Astrocyte (in vitro differentiated cells and primary cell): ENCODE measurements at places on chromosomes 1 and 21.

DNA sequence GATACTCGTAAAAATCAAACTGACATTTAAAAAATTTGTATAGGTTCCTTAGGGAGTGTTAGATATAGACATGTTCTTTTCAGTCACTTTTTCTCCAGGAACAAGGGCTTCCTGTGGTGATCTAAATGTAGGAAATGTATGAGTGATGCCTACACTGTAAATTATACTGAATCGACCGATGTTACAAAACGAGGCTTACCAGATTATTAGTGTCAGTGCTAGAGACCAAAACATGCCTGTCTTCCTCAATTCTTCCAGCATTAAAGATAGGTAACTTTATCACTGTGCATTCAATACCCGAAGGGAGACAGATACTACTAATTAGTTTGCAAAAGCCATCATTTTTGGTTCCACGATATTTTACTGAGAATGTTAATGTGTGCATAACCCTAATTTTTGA lies 86.1 kb downstream of the BRINP3 start:
- no peak for DNase-seq
- H3K4me1 ChIP-seq: no peaks in the 10 kb centered on the region
- H3K27me3 ChIP-seq: no peaks in the 10 kb centered on the region
- no peak overlapping the region for H3K27ac ChIP-seq
- H3K4me3 ChIP-seq: no peak overlapping the region

GRCh38 chr1:41856944-41857285 lies 61.8 kb downstream of the HIVEP3 start:
- H3K36me3 ChIP-seq: no peaks in the 10 kb centered on the region
- no peaks in the 10 kb centered on the region for H3K27me3 ChIP-seq
- peak; percentile 74 for DNase-seq
- no peak overlapping the region for H3K4me3 ChIP-seq
- peaks cover 32% of the 10 kb centered on the region for H3K4me1 ChIP-seq

GRCh38 chr1:245751116-245751515 lies 596.3 kb downstream of the KIF26B start:
- peaks cover 11% of the 10 kb centered on the region for H3K4me1 ChIP-seq
- H3K36me3 ChIP-seq: no peaks in the 10 kb centered on the region
- no peak overlapping the region for H3K27ac ChIP-seq
- no peak overlapping the region for H3K4me3 ChIP-seq
- no peaks in the 10 kb centered on the region for H3K27me3 ChIP-seq

DNA sequence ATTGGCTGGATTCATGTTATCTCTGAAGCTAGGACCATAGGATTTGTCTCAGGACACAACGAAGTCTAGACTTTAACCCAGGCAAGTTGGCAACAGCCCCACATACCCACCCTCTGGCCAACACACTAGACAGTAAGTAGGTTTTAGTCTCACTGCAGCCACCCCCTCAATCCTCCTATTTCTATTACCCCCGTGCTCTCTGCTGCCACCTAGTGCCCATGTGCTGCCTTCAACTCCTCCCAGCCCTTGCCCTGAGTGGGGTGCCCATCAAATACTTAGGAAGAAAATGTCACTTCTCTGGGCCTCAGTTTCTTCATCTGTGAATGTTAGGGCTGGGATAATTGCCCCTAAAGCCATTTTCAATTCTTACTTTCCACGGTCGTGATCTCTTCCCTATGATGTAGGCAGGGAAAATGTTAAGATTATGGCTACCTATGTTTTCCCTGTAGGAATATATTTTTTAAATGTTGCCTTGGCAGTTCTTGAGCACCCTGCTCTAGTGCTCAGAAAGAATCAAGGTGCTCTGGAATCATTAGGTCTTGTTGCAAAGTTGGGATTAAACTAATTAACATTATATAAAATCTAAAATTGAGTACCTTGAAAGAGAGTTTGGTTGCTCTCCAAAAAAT lies 213.0 kb downstream of the LMX1A start:
- no peak overlapping the region for H3K4me3 ChIP-seq
- no peaks in the 10 kb centered on the region for H3K4me1 ChIP-seq
- no peak overlapping the region for H3K27ac ChIP-seq
- H3K36me3 ChIP-seq: no peaks in the 10 kb centered on the region
- no peak for DNase-seq

DNA sequence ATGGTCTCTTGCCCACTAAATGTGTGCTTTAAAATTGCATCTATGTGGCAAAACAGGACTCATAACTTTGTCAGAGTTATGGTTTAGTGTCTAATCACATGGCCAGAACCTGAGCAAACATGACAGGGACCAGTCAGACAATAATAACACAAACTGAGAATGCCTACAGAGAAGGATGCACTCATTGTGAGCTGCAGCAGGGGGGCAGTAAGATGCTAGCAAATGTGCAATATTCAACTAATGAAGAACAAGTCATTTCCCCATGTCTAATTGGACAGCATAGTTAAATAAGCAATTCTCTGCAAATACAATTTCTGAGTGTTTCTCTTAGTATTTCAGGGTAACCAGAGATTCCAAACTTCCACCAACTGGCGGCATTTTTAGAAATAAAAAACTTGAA lies 30.8 kb downstream of the SPAG17 start:
- H3K4me1 ChIP-seq: peaks cover 5% of the 10 kb centered on the region
- no peak overlapping the region for H3K27ac ChIP-seq
- no peak for DNase-seq

DNA sequence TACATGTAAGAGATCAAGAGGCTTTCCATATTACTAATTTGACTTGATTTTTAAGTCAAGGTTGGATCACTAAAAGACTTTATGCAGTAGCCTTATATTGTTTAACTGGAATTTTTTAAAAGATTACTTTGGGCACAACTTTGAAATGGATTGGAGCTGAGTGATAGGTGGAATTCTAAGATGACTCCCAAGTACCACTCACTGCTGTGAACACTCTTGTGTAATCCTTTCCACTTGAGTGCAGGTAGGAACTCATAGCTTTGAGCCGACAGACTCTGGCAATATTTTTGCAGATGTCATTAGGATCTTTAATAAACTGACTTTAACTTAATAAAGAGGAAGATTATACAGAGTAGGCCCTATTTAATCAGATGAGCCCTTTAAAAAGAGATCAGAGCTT lies 831.1 kb upstream of the NCAM2 start:
- H3K27me3 ChIP-seq: no peaks in the 10 kb centered on the region
- no peak for DNase-seq
- H3K27ac ChIP-seq: no peak overlapping the region
- no peaks in the 10 kb centered on the region for H3K36me3 ChIP-seq
- H3K4me3 ChIP-seq: no peak overlapping the region

DNA sequence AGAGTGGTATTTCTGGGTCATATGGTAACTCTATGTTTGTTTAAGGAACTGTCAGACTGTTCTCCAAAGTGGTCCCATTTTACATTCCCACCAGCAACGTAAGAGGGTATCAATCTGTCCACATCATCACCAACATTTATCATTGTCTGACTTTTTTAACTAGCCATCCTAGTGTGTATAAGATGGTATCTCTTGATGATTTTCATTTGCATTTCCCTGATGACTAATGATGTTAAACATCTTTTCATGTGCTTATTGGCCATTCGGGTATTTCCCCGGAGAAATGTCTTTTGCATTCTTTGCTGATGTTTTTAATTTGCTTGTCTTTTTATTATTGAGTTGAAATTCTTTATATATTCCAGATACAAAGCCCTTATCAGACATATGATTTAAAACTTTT lies 370.1 kb upstream of the NR5A2 start:
- no peaks in the 10 kb centered on the region for H3K36me3 ChIP-seq
- DNase-seq: no peak
- no peaks in the 10 kb centered on the region for H3K27me3 ChIP-seq
- H3K27ac ChIP-seq: no peak overlapping the region

DNA sequence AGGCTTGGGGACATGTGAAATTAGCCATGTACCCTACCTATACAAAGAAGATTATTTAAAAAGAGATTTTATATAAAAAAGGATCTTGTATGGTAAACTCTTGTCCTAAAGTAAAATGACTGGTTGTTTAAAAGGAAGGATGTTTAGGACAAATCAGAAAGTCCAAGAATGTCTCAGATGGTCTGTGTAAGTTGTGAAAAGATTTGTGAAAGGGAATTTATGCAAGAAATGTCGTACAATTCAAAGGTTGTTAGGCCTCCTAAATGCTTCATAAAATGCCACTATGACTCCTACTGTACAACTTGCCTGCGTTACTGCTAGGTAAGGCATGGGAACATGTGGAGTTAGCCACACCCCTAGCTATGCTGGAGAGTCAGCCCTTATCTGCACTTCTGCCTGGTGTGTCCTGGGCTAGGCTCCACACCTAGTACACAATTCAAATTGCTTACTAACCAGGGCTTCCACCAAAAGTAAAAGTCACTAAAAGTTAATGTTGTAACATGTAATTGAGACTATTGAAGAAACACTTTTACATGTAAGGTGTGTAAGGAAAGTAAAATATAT lies 19.7 kb downstream of the PRDX6 start:
- H3K27me3 ChIP-seq: no peaks in the 10 kb centered on the region
- no peak overlapping the region for H3K4me3 ChIP-seq
- DNase-seq: no peak
- H3K36me3 ChIP-seq: no peaks in the 10 kb centered on the region

DNA sequence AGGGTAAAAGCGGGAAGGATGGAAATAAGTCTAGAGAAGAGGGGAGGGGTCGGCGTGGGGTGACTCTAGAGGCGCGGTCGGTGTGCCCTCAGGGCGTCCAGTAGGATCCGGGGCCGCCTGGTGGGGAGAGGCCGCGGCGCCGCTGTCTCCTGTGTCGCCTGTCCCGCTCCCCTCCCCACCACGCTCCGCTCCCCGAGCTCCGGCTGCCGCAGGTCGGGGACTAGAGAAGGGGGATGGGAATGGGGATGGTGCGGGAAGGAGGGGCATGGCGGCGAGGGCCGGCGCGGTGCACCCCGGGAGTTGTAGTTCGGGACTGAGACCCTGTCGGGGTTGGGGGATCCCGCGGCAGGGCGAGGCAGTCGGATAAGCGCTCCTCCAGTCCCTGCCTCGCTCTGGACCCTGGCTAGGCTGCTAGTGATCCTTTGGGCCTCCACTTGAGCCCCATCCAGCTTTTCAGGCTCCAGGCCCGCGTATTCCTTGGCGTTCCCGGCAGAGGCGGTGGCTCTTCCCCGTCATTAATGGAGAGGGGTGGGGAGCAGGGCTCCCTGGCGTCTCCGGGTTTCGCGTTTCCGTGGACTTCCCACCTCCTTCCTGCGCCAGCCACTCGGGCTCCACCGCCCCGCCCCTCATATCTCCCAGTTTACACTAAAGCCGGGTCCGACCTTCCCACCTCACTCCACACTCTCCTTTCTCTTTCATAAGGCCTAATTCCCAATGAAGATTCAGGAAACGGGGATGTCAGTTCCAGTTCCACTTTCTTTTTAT lies at the start of gene ENTREP3:
Gene ENTREP3 (minus strand): TSS at position 241 of the 765 bp plus-strand sequence. CDS start 606 bp downstream, outside the sequence.
- H3K27ac ChIP-seq: peak within 1 kb of the TSS; percentile 83
- peaks cover 7% of the 10 kb centered on the region for H3K36me3 ChIP-seq
- H3K4me3 ChIP-seq: peak within 1 kb of the TSS; percentile 79
- H3K27me3 ChIP-seq: no peaks in the 10 kb centered on the region

DNA sequence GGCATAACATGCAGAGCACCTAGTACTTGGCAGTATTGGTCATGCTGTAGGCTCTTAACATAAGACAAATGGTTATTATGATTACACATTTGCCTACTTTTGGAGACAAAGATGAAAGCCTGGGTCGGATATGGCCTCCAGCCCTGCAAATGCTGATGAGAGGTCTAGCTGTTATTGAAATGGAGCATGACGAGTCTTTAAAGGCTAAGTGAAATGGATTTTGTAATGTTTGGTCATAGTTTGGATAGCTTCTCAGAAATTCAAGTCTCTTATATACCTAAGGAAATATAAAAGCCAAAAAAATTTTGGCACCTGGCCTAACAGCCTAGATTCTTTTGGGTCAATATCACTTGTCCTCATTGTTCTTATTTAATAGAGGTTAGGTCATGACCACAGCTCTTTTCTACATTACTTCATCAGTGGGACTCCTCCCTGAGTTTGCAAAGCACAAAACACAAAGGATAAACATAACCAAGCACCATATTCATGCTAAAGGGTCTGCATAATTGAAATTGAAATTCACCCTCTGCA lies 69.2 kb upstream of the WLS start:
- no peaks in the 10 kb centered on the region for H3K36me3 ChIP-seq
- no peak overlapping the region for H3K27ac ChIP-seq
- peaks cover 8% of the 10 kb centered on the region for H3K27me3 ChIP-seq
- H3K4me3 ChIP-seq: no peak overlapping the region
- peak; percentile 59 for DNase-seq

DNA sequence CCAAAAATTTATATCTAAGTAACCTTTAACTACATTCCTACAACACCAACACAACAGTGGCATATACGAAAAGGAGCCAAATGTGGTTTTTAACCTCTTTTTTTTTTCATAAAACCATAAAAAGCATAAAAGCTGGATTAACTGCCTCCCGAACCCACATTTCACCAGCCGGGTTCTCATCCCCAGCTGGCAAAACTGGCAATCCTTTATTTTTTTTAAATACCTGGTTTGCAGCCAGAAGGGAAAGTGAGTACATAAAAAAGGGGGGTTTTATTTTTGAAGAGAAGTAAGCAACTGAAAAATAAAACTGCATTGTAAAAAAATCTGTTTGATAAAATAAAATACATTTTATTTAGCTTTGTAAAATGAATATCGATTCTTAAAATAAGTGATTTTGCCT lies 295.4 kb downstream of the AKT3 start:
- H3K36me3 ChIP-seq: no peaks in the 10 kb centered on the region
- peaks cover 4% of the 10 kb centered on the region for H3K4me1 ChIP-seq
- H3K27ac ChIP-seq: no peak overlapping the region
- no peaks in the 10 kb centered on the region for H3K27me3 ChIP-seq
- no peak for DNase-seq

DNA sequence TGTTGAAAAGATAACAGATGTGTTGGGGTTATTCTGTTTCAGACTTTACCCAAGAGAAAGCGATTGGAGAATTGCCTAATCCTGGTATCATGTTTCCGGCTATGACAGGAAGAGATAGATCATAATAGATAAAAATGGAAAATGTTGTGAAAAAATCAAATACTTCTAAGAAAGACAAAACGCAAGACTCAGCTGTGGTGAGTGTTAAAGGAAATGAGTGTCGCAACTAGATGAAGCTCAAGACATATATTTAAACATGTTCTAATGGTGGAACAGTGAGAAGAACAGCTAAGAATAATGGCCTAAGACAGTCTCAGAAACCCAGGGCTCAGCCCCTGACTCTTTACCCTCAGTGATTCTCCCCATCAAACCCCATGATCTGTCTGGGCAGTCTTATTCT lies 426.7 kb upstream of the RUNX1 start:
- no peak overlapping the region for H3K4me3 ChIP-seq
- no peaks in the 10 kb centered on the region for H3K36me3 ChIP-seq
- no peaks in the 10 kb centered on the region for H3K27me3 ChIP-seq
- H3K4me1 ChIP-seq: peaks cover 14% of the 10 kb centered on the region

GRCh38 chr1:107691540-107691939 lies 273.4 kb downstream of the VAV3 start:
- H3K27ac ChIP-seq: no peak overlapping the region
- peak; percentile 14 for DNase-seq
- H3K4me3 ChIP-seq: no peak overlapping the region
- no peaks in the 10 kb centered on the region for H3K36me3 ChIP-seq
